Neural crest cell (in vitro differentiated cells): ENCODE measurements at places on chromosomes 2 and 18.

GRCh38 chr2:134917888-134918525, 615 bp upstream of the CCNT2 start:
- H3K27me3 ChIP-seq, result no peaks in the 10 kb centered on the region
- peaks cover 27% of the 10 kb centered on the region for H3K4me1 ChIP-seq
- no peak for DNase-seq
- H3K36me3 ChIP-seq, result peaks cover 9% of the 10 kb centered on the region
- peak overlapping the region; percentile 91 for H3K27ac ChIP-seq

DNA sequence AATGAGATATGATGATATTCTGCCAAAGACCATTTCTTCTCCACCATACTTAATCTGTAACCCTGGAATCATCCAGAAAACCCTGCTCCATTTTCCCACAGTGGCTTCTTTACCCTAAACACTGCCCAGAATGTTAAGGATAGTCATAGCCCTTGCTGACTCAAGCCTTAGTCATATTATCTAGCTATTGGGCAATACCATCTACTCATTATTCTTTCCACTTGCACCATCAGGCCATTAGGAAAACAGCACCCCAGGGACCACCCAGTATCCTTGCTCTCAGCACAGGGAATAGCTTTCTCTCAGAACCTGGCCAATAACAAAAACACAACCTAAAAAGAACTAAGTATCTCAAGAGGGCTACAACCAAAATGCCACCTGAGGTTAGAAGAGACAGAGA, 445.7 kb upstream of the SLC14A2 start:
- no peaks in the 10 kb centered on the region for H3K4me1 ChIP-seq
- H3K27me3 ChIP-seq, result no peaks in the 10 kb centered on the region
- H3K4me3 ChIP-seq, result no peak overlapping the region
- H3K27ac ChIP-seq, result no peak overlapping the region
- no peaks in the 10 kb centered on the region for H3K36me3 ChIP-seq

GRCh38 chr2:20660506-20661420, 6.2 kb upstream of the GDF7 start:
- no peaks in the 10 kb centered on the region for H3K36me3 ChIP-seq
- H3K27ac ChIP-seq, result no peak overlapping the region
- H3K27me3 ChIP-seq, result peaks cover 92% of the 10 kb centered on the region
- DNase-seq, result no peak

- no peak for DNase-seq
- H3K27ac ChIP-seq, result no peak overlapping the region
- H3K4me1 ChIP-seq, result no peaks in the 10 kb centered on the region
- no peaks in the 10 kb centered on the region for H3K27me3 ChIP-seq
- H3K36me3 ChIP-seq, result peaks cover 3% of the 10 kb centered on the region
Observed at GRCh38 chr2:38643021-38643671, 22.8 kb upstream of the GALM start.

DNA sequence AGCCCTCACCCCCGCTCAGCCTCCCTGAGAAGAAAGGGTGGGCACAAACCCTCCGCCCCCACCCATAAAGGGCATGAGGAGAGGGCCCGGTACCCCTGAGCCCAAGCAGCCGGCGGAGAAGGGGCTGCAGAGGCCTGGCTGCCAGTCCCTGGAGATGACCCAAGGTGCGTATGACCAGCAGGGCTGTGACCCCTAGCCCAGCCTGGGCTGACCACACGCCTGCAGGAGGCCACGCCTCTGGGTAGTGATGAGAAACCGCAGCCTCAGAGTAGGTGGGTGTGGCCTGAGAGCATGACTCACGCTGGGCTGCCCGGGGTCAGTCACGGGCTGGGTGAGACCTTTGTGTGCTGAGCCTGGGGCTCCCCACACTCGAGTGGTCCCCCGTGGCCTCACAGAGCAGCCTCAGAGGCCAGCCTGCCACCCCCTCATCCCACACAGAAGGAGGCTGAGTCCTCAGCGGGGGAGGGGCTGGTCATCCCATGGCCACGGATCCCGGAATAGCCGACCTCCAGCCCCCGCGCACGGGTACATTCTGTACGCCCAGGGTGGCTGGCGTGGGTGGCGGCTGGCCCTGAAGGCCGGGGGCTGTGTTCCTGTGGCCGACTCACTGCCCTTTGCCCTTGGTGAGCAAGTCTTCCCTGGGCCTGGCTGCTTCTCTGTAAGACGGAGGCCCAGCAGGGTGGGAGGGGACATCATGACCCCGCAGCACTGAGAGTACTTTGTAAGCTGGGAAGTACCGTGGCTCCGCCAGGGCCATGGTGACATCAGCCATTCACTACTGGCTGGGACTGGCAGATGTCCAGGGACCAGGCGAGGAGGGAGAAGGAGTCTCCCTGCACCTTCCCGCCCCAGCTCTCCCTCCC, 110.8 kb upstream of the OTOS start:
- H3K4me3 ChIP-seq, result peak overlapping the region; percentile 54
- peaks cover 38% of the 10 kb centered on the region for H3K4me1 ChIP-seq
- H3K27me3 ChIP-seq, result no peaks in the 10 kb centered on the region
- H3K36me3 ChIP-seq, result no peaks in the 10 kb centered on the region

GRCh38 chr18:14179306-14179705, 47.1 kb upstream of the ZNF519 start:
- H3K36me3 ChIP-seq, result peaks cover 2% of the 10 kb centered on the region
- no peaks in the 10 kb centered on the region for H3K4me1 ChIP-seq
- DNase-seq, result no peak
- H3K27me3 ChIP-seq, result no peaks in the 10 kb centered on the region

GRCh38 chr2:79512442-79513401, at the start of gene CTNNA2:
TSS of gene CTNNA2 (plus strand) at chr2:79513051.
- H3K27me3 ChIP-seq, result peaks cover 78% of the 10 kb centered on the region
- peak within 1 kb of the TSS; percentile 87 for H3K4me3 ChIP-seq
- H3K36me3 ChIP-seq, result no peaks in the 10 kb centered on the region

DNA sequence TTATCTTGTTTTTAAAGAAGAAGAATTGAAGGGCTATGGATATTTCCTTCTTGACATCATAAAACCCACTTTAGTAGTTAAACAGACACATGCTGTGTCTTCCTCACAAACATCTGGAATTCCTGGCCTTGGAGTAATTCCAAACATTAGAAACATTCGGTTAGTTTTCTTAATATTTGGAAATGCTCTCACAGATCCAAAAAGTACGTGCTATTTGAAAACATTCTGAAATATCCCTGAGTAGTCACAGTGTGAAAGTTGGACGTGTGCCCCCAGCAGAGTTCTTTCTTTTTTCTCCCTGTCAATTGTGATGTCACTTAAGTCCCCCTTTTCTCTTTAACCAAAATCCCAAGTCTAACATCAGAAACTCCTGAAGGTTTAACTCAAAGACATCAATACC, 91.3 kb downstream of the ANTXR1 start:
- H3K27me3 ChIP-seq, result no peaks in the 10 kb centered on the region
- no peak overlapping the region for H3K27ac ChIP-seq
- DNase-seq, result no peak

DNA sequence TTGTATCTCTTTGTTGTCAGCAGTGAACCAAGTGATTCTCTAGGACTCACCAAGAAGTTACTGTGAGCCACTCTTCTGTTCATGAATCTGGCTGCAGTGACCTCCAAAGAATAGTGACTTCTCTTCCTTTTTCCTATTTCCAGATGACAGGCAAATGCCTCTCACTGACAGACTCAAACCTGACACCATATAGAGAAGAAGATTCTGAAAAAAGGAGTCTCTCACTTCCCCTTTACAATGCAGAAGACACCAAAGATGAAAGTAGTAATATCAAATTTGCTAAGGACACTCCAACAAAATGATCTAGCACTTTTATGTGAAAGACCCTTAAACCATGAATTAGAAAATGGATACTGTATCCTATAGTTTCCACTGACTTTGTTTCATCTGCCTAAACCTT, 44.4 kb upstream of the SETBP1 start:
- H3K4me1 ChIP-seq, result no peaks in the 10 kb centered on the region
- no peaks in the 10 kb centered on the region for H3K27me3 ChIP-seq
- no peak overlapping the region for H3K4me3 ChIP-seq

DNA sequence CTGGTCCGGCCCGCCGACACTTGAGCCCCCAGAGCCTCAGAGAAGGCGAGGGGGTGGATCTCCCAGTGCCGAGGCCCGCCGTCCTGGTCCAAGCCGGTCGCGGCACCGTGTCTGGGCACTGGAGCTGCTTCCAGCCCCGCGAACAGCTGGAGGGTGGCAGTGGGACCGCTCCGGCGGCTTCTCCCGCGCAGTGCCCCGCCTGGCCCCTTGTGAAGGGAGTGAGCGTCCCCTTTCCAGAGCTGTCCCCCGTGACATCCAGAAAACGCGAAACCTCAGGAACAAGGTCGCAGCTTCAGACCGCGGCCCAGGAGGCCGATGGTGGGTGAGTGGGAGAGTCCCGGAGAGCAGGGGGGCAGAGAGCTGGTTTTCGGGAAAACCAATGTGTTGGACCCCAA, 579 bp upstream of the EMX1 start:
- no peaks in the 10 kb centered on the region for H3K36me3 ChIP-seq
- no peak overlapping the region for H3K27ac ChIP-seq
- no peak for DNase-seq
- peaks cover 9% of the 10 kb centered on the region for H3K4me1 ChIP-seq
- peak overlapping the region; percentile 44 for H3K4me3 ChIP-seq

- no peak overlapping the region for H3K4me3 ChIP-seq
- H3K36me3 ChIP-seq, result no peaks in the 10 kb centered on the region
- no peak for DNase-seq
Observed at GRCh38 chr18:59484561-59485328, 125.7 kb upstream of the LMAN1 start.

DNA sequence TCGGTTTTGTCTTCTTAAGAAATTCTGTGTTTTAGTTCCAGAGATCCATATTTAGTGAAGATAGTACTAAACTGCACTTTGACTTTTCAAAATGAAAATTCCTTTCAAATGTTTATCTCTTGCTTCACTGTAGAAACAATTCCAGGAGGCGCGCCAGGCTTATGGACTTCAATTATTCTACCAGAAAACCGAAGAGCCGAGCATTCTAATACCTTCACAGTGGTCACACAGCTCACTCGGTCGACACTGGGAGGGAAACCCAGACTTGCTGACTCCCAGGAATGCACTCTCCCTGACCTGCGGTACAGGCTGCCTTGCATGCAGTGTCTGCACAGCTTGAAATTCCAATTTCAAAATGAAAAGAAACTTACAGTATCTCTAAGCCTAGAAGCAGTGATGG, 119.9 kb upstream of the PIEZO2 start:
- no peak for DNase-seq
- peaks cover 2% of the 10 kb centered on the region for H3K36me3 ChIP-seq
- H3K27me3 ChIP-seq, result no peaks in the 10 kb centered on the region
- no peak overlapping the region for H3K4me3 ChIP-seq
- peaks cover 23% of the 10 kb centered on the region for H3K4me1 ChIP-seq
- no peak overlapping the region for H3K27ac ChIP-seq

- DNase-seq, result no peak
- no peaks in the 10 kb centered on the region for H3K27me3 ChIP-seq
- H3K4me1 ChIP-seq, result no peaks in the 10 kb centered on the region
- no peaks in the 10 kb centered on the region for H3K36me3 ChIP-seq
- no peak overlapping the region for H3K27ac ChIP-seq
Observed at GRCh38 chr2:196230061-196230854, 58.9 kb upstream of the STK17B start.

DNA sequence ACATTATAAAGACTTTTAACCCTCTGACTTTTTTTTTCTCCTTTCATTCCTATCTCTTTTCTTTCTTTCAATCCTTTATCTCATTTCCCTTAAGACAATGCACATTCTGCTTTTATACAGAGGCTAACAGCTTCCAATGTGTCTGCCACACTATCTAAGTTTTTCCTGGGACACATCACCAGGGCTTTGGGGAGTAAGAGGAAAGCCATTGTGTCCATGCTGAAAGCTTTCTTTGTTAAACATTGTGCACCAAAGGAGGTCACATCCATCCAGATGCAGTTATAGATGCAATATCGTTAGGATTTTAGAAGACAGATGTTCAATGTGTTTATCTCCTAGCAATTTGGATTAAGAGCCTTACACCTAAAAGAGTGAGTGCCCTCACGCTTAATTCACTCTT, 534.1 kb downstream of the CNTNAP5 start:
- no peaks in the 10 kb centered on the region for H3K36me3 ChIP-seq
- H3K27ac ChIP-seq, result peak overlapping the region; percentile 9
- no peak for DNase-seq
- no peaks in the 10 kb centered on the region for H3K27me3 ChIP-seq

DNA sequence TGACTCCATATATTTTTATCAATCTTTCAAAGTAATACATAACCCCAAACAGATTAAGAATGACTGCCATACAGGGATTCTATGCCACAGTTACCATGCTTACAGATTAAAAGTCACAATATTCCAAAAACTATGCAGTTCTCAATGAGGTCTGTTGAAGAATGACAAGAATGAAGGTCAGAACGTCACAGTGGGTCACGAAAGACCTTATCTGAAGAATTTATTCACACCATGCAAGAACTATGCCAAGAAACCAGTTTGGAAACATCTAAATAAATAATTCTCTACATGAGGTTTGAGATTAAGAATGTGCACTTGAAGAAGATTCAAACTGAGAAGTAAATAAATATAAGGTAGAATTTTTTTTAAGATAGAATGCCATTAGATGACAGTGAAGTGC, 253.3 kb downstream of the EXOC6B start:
- no peak for DNase-seq
- H3K4me1 ChIP-seq, result no peaks in the 10 kb centered on the region
- H3K36me3 ChIP-seq, result no peaks in the 10 kb centered on the region
- H3K4me3 ChIP-seq, result no peak overlapping the region

DNA sequence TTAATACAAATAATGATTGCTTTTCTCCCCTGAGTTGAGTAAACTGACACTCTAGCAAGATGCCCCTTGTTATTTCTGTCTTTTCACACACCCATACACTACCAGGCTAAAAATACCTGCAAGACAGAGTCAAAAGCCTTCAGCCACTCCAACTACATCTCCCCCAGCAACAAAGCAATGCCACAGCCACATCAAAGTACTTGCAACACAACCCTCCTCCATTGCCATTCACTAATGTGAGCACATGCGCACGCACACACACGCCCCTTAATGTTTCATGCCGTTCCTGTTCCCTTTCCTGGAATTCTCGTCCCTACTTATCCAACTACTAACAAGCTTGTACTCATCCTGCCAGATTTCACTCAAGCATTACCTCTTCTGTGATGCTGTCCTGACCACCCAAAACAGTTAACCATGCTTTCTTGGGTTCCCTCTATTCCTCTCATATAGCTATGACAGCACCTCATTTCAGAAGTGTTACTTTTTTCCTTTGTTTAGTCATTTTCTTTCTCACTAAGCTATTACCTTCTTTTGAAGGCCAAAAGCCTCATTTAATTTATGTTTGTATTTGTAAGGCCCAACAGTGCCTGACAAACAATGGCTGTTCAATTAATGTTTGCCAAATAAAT, 29.6 kb downstream of the SLC25A12 start:
- peaks cover 10% of the 10 kb centered on the region for H3K36me3 ChIP-seq
- no peak overlapping the region for H3K27ac ChIP-seq
- no peaks in the 10 kb centered on the region for H3K4me1 ChIP-seq
- H3K27me3 ChIP-seq, result no peaks in the 10 kb centered on the region

DNA sequence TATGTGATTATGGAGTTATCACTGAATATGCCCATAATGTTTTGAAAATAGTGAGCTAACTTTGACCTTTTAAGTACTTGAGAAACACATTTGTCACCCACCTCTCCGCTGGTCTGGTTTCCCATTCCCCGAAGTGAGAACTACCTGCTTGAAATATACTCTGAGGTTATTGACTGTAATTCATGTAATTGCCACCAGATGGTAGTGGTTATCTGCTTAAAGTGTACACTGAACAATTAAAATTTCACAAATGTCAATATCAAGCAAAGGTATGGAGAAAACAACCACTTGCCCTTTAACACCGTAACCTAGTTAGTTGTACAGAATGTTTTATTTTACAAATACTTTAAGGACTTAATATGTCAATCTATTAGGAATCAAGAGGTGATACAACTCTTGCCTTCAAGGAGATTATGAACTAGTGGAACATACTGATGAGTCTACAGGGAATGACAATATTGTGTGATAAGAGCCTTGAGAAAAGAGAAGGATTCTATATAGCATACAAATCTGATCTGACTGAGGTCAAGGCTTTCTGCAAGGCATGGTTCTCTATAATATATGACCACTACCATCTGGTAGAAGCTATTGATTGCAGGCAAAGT, 316.8 kb upstream of the KCNH7 start:
- no peak for DNase-seq
- no peaks in the 10 kb centered on the region for H3K27me3 ChIP-seq
- H3K4me1 ChIP-seq, result no peaks in the 10 kb centered on the region
- H3K4me3 ChIP-seq, result no peak overlapping the region
